ENCODE measurements at places on chromosomes 4 and X.
A peak's percentile ranks its signal among the peaks of the same experiment; 100 is the strongest.

- DNase-seq, result no peak
These were observed 117.0 kb downstream of the CBLL2 start for GRCh38 chrX:22389556-22390179.

DNA sequence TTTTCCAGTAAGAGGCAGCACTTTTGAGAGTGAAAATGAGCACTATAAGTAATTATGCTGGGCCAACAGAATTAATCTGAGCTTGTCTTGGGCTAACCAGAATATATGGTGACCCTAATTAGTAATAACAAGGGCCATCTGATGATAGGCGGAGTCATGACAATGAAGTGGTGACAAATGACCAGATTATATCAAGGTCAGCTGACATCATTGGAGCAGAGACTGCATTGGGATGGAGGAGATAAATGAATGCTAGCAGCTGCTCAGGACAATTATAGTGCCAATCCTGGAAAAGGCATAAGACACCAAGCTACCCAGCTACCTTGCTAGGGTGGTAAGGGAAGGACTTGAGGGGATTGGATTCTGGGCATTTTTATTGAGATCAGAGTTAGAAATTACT, 1548.7 kb downstream of the RPA4 start:
- DNase-seq, result no peak

GRCh38 chr4:75429208-75429607, 85.0 kb downstream of the RCHY1 start:
- DNase-seq, result no peak

DNA sequence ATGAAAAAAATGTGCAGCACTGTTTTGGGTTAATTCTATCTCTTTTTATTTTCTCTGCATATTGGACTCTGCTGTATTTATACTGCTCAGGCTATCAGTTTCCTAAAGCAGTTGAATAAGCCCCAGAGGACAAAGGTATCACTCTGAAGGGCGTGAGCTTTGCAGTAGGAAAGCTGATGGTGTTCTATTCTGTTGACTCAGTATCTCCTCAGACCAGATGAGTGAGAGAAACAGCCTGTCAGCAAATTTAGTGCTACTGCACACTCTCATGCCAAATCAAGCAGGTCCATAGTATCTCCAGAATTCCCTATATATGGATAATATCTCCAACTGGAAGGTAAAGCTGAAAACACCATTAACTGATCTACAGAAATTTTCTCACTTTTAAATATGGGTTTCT, 132.3 kb upstream of the UGT8 start:
- no peak for DNase-seq

GRCh38 chr4:3436798-3437581, 4.8 kb upstream of the HGFAC start:
- DNase-seq, result no peak

- DNase-seq, result no peak
These were observed 60.3 kb downstream of the EGF start for GRCh38 chr4:109972786-109973528.

DNA sequence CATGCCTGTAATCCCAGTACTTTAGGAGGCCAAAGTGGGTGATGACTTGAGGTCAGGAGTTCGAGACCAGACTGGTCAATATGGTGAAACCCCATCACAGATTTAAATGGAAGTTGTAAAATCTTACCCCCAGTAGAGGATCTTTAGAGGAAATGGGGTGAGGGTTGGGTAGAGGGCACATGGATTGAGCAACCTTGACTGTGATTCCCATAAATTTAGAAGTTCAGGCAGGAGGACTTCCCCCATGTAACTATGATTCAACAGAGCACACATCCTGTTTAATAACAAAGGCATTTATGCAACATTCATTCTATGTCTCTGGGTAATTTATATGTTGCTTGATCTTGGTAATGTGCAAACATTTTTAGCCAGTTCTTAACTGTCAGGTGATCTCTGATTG, 143.1 kb downstream of the RBM47 start:
- no peak for DNase-seq

- no peak for DNase-seq
These were observed 50.9 kb upstream of the PRDX4 start for GRCh38 chrX:23616361-23616760.

GRCh38 chrX:123976706-123977316, 15.3 kb downstream of the STAG2 start:
- no peak for DNase-seq

GRCh38 chr4:28621591-28621990, 1761.0 kb downstream of the STIM2 start:
- no peak for DNase-seq

DNA sequence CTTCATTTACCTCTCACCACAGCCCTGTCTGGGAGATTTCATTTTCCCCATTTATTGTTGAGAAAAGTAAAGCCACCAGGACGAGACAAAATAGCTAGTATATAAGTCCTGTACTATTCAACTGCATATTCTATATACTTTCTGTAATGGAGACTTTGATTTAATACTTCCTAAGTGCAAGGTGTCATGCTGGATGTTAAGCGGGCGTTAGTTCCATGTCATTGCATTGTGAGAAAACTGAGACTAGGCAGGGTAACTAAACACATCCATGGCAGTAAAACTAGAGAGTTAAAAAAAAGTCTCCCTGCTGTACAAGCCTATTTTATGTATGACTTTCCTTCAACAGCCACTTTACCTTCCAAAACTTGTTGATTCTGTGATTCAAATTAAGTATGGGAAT, 969.6 kb downstream of the STIM2 start:
- DNase-seq, result no peak

GRCh38 chrX:18981124-18981807, 2.6 kb downstream of the PHKA2 start:
- no peak for DNase-seq

DNA sequence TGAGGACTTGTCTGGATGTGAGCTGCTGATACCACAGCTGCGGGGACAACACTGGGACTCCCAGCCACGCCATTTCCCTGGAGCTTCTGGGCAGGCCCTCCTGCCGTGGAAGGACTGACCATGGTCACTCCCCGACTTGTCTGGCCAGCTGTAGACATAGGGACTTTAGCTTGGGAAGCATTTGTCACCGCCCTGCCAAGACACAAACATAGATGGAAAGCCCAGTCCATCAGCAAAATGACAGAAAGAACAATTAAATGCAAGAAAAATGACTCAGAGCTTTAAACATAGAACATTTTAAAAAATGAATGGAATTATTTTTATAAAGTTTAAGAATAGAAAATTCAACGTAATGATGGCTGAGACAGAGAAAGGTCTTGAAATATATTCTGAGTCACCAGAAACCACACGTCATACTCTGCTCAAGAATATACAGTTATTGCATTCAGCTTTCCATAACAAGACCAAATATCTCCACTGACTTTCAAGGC, 107.6 kb upstream of the CBR4 start:
- no peak for DNase-seq

DNA sequence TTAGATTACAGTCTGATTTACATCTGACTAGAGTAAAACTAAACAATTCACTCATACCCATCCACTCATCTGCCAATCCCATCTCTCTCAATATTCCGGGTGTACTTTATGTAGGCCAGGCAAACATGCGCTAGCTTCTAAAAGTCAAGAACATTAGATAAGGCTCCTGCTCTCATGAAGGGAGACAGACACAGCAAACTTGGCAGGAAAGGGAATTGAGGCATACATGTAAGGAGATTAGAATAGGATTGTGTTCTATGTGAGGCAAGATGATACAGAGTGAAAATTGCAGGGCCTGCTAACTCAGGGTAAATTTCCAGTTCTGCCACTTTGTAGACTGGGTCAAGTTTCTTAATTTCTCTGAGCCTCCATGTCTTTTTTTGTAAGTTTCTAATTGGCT, 135.8 kb downstream of the CDS1 start:
- no peak for DNase-seq

GRCh38 chrX:39726771-39727170, 371.0 kb downstream of the BCOR start:
- no peak for DNase-seq

DNA sequence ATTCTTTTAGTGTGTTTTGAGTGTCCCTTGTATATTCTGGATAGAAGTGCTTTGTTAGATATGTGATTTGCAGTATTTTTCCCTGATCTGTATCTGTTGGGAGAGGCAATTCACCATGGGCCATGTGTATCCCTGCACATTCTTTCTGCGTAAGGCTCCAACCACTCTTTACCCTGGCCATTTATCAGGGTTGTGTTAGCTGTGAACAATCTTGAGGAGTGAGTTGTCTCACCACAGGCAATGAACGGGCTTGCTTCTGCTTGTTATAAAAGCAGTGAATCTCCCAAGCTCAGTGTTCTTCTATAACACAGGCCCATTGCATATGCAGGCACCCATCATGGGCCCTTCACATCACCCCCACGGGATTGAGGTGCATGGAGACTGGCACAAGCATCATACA, 18.9 kb upstream of the SMIM10 start:
- no peak for DNase-seq

- DNase-seq, result no peak
These were observed 341.7 kb downstream of the PPP3CA start for GRCh38 chr4:101005659-101006058.

- no peak for DNase-seq
These were observed 15.2 kb downstream of the ADRA2C start for GRCh38 chr4:3781193-3781886.

GRCh38 chr4:41887821-41888686, 47.2 kb upstream of the TMEM33 start:
- DNase-seq, result peak; percentile 14

- DNase-seq, result no peak
These were observed 202.2 kb downstream of the TRIML1 start for GRCh38 chr4:188341428-188341827.

- DNase-seq, result no peak
These were observed 811 bp downstream of the SRD5A3 start for GRCh38 chr4:55346851-55347255.

GRCh38 chr4:1055721-1056590, 44.5 kb downstream of the FGFRL1 start:
- DNase-seq, result peak; percentile 68

DNA sequence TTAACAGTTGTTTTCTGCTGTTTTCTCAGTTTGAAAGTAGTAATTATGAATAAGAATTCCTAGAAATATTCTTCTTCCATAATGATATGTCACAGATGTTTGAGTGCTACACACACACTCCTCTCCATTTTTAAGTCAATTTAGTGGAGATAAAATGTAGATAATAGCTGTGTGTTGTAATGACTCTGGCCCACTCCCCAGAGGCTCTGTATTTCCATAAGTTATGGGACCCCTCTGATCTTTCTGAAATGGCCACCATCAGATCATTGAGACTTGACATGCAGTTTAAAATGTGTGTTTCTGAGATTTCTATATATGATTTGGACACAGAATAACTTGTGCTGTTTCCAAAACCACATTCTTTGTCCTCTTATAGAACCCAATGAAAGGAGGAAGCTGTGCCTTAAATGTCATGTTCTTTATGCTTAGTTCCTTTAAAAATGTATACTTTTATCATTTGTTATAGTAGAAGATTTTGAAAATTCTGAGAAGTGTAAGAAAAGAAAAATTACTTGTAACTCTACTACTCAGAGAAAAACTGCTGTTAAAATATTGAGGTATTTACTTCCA, 46.4 kb downstream of the GAB1 start:
- no peak for DNase-seq

DNA sequence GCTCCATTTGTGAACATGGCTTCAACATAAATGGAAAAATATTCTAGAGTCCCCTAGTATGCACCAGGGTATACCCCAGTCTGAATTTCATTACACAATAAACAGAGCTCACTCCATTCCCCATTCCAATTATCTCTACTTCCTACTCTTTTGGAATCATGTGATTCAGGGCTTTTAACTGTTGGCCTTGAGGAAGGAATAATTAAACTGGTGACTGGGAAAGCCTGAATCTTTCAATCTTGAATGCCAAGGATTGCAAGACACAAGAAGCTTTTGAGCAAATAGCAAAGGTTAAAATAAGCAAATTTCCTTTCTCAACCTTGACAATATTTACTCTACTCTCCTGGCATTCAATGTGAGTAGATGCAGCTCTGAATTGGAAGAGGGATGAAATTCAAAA, 77.5 kb upstream of the INPP4B start:
- no peak for DNase-seq

Data from stimulated activated CD8-positive, alpha-beta memory T cell treated with anti-CD3 and anti-CD28 coated beads, Interleukin-4, amount 100 ng/mL, for 1 hour (primary cell).